ENCODE measurements at places on chromosomes 11 and 22.

GRCh38 chr11:62579252-62579651 lies 5.6 kb upstream of the EEF1G start:
- DNase-seq: no peak

GRCh38 chr11:72224564-72225410 lies at the start of gene INPPL1:
INPPL1 (plus strand) TSS chr11:72224767; CDS start chr11:72224985, 218 bp downstream.
- DNase-seq: peak; percentile 70

DNA sequence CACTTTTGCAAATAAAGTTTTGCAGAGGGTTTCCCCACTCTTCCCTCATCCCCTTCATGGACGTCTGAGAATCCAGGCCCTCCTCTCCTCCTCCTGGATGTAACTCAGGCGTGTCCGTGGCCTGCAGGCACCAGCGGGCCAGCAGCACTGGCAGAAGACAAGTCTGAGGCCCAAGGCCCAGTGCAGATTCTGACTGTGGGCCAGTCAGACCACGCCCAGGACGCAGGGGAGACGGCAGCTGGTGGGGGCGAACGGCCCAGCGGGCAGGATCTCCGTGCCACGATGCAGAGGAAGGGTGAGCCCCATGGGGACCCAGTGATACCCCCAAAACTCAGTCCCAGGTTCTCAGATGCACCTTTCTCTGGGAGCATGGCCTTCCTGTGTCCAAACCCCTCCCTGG lies 14.4 kb downstream of the TUB start:
- no peak for DNase-seq

DNA sequence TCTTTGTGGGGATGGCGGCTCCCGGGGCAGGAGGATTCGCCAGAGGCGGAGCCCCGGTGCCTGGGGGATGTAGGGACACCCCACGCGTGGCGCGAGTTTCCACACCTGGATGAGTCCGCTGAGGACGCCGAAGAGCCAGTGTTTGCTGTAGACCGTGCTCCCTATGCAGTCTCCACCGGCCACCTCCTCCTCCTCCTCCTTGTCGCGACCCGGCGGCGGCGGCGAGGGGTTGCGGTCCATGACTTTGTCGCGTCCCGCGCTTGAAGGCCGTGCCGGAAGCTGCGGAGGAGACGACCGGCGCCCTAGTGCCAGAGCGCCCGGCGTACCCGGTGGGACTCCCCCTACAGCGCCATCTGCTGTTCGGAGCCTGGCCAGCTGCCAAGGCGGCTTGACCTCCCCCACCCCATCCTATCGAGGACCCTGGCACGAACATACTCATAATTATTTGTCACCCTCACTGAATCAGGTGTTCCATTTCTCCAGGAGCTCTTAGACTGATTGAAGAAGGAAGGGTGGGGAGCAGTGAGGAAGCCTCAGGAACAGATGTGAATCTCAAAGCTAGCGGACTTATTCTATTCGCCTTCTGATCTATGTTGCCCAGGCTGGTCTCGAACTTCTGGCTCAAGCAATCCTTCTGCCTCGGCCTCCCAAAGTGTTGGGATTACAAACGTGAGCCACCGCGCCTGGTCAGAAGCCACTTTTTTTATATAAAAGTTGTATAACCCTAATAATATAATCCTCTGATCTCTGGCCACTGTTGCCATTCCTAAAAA lies at the start of gene SAAL1:
Gene SAAL1 (minus strand): TSS at position 281 of the 773 bp plus-strand sequence. CDS start 41 bp downstream, at position 240.
- peak; percentile 96 for DNase-seq

DNA sequence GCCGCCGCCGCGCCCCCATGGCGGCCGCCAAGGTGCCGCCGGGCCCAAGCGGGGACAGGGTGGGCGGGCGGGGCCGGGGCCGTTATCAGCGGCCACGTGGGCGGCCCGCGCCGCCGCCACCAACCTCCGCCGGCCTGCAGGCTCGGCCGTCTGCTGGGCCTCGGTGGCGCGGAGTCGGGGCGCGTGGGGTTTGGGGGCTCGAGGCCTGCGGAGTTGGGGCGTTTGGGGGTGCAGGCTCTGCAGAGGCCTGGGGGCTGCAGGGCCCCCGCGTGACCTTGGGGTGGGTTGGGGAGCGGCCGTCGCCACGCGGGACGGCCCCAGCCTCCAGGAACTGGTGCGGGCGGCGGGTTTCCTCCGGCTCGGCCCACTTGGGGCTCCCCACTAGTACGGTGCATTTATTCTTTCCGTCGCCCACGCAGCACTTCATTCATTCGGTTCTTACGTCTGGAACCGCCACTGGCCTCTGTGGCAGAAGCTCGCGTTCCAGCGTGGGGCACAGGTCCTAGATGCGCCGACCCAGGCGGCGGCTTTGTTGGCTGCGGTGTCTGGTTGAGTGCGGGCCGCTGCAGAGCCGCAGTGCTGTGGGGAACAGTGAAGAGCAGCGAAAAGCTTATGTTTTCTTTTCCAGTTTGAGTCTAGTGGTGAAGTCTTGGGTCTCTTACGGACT lies 740 bp upstream of the TRMT2A start:
- DNase-seq: peak; percentile 60

- DNase-seq: no peak
Observed at GRCh38 chr22:45785458-45785857, 113.8 kb downstream of the ATXN10 start.

GRCh38 chr11:72743321-72744221 lies 8.6 kb downstream of the ARAP1 start:
- peak; percentile 43 for DNase-seq

DNA sequence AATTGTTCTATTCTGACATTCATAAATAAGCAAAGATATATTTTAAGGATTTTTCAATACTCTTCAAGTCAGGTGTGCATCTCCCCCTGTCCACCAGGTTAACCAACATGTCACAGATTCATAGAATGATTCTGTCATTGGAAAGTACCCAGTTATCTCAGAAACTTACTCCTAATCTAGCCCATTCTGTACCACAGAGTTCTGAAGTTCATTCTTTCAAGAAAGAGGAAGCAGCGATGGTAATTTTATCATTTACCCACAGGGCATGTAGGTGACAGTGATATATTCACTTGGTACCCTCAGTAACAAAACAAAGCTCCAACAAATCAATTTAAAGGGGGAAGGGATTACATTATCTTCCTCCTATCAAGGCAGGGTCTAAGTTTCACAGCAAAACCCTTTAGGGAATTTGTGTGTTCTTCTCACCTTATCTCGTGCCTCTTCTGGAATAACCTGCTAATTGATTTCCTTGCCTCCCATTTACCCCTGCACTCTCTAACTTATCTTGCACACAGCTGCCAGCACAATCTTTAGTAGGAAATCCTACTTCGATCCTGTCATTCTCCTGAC lies 19.0 kb upstream of the MPPED2 start:
- peak; percentile 73 for DNase-seq

DNA sequence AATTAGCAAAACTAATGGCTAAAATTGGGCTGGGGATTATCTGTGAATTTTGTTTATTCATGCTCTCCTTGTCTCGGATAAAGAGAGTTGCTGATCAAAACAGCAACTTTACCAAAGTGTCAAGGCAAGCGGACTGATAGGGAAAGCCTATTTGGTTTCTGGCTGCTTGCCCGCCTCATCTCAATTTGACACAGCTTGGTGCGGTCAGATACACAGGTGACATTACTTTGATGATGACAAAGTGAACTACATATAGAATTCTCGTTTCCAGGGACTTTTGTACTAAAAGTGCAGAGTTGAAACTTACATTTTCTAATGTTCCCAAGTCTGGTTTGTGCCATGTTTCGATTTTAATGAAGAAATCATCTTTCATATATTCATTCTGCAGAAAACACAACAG lies 22.8 kb downstream of the PITPNB start:
- no peak for DNase-seq

DNA sequence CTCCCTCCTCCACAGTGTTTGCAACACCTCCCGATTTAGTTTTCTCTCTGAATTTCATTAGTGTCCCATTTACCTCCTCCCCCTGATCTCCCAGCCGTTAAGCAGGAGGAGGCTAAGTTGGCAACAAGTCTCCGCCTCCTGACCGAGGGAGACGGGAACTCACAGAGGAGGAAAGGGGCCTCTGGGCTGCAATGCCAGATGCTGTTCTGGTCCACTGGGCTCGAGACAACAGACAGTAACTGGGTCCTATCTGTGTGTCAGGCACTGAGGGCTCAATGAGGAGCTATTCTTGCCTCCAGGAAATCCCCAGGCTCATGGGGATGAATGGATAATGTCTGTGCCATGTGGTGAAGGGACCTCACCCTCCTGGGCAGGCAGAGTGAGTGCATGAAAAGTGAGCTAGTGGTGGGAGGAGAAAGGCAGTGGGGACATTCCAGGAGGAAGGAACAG lies 228.1 kb downstream of the TENM4 start:
- DNase-seq: no peak

DNA sequence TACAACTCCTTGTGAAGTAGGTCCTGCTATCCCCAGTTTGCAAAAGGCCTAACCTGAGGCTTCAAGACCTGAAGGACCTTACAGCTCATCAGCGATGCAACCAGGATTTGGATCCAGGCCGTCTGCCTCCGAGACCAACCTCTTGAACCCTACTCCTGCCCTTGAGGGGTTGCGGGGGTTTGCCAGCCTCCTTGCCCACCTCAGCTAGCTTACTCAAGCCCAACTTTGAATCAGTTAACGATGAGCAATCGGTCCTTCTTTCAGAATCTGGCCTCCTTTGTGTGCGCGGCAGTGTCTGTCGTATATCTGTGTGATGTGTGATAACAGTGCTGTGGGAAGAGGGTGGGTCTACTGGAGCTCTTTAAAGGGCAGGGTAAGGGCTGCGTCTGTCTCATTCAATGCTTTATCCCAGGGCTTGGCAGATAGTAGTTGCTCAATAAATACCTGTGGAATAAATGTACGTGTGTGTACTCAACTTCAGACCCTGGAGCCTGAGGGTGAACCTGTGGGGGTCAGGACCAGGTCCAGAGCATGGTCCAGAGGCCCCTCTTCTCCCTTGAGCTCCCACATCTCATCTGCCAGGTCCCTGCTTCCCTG lies 3.2 kb downstream of the CHRM1 start:
- peak; percentile 26 for DNase-seq

DNA sequence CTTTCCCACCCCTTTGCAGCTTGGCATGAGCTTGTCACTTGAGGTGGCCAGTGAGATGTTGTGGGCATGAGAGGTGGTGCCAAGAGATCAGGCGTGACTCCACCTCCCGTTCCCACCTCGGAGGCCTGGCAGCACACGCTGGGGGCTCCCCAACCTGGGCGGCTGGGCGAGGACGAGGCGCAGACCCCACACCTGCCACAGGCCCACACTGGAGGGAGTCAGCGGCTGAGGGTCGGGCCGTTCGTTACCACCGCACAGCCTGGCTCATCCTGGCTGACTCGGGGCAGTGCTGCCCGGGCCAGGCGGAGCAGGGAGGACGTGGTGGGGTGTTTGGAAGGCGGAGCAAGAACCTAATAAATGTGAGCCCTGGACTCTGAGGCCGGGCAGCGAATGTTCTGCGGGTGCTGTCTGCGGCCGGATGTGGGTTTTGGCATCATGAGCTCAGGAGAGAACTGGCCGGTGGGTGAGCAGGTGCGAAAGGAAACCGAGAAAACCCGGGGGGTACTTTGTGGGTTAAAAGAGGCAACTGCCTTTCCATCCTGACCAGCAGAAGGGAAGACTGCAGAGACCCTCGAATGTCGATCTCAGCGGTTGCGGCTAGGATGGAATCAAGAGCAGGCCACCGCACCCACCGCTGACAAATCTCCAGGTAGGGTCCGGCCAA lies 10.2 kb upstream of the IFITM3 start:
- no peak for DNase-seq

DNA sequence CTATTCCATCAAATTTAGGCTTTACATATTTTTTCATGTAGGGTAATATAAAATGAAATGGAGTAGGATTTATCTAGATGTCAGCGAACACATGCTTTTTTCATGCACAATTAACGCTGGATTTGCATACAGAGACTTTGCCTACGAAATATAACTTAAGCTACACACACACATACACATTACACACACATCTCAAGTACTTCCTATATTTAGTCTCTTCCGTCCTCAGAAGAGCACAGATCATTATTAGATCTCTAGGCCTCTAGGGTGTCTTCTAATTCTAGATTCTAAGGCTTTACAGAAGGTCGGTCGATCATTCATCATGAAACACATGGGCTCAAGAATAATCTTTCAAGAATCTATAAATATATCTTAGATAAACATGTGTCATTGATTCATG lies 3.8 kb upstream of the MS4A13 start:
- DNase-seq: no peak

All from hematopoietic multipotent progenitor cell treated with erythropoietin and hydrocortisone succinate and interleukin-3 and kit ligand, for 4 days (in vitro differentiated cells).